ENCODE measurements at places on chromosomes 4 and X. TPM values are rescaled to one million over a fixed set of nuclear protein-coding genes. Genes with fewer than 3 reads are reported as not detected.

Gene MXD4
- 48.7 TPM for total RNA-seq

Gene EXOC1L
- not detected for total RNA-seq

Gene RRH
- not detected for total RNA-seq

Gene BMPR1B
- 11.5 TPM for total RNA-seq
